ENCODE measurements at places on chromosomes 4 and X.

- no peak for DNase-seq
Observed at GRCh38 chr4:96356591-96357370, 516.9 kb downstream of the PDHA2 start.

GRCh38 chrX:37378404-37378803 lies 29.2 kb downstream of the PRRG1 start:
- DNase-seq, result no peak

DNA sequence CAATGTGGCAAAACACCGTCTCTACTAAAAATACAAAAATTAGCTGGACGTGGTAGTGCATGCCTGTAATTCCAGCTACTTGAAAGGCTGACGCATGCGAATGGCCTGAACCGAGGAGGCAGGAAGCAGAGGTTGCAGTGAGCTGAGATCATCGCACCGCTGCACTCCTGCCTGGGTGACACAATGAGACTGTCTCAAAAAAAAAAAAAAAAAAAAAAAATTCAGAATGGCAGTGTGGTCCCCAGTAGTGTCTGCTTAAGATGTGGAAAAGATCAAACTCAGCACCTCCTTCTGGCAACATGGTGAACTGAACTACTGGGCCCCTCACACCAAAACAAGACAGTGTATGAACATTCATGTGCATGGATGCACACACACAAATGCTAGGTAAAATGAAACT lies 32.2 kb downstream of the SMS start:
- DNase-seq, result peak; percentile 44

GRCh38 chr4:167114416-167114971 lies 119.8 kb downstream of the SPOCK3 start:
- DNase-seq, result no peak

GRCh38 chr4:8293131-8293975 lies 23.8 kb downstream of the HTRA3 start:
- no peak for DNase-seq

DNA sequence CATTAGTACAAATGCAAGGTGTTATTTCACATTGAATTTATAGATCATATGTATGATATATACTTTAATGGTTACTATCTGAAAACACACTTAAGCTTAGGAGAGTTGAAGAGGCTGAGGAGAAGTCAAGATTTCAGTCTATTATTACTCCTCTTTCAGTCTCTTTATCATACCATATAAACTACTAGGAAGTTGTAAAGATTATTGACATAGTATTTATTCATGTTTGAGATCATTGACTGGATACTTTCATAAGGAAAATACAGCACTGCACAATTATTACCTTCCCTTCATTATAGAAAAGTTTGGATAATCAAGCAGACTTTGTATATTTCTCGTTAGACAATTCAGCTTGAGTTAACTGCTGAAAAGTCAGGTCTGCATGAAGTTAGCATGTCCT lies 10.0 kb upstream of the SGMS2 start:
- DNase-seq, result no peak

DNA sequence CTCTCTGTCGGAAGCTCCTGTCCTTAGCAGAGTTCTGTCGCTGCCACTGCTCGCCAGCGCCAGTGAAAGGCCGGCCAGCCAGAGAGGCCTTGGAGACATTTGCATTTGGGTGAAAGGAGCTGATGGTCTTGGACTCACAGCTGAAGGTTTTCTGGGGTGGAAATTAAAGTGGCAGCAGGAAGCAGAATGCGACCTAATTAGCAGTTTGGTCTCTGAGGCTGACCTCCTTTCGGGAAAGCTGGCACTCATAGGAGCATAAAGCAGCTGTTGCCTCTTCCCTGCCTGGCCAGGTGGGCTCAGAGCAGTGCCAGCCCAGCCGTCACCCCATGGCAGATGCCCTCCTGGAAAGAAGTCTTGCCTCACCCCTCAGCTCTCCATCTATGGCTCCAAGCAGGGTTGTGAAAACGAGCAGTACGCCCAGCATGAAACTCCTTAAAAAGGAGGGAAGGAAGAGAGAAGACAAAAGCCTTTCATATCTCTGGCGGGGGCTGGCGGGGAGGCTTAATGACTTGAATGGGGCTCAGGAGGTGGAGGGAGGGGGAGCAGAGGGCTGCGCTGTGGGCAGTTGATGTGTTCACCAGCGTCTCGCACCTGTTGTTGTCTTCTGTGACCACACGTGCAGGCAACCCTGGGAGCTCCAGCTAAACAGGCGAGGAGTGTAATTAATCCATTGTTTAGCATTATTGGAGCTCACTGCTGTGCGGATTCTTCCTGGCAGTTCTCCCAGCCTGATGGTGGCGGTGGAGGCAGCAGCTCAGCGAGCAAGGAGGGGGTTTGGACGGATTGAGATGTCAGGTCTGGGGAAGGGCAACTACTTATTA lies 264.0 kb downstream of the MID1IP1 start:
- DNase-seq, result no peak

GRCh38 chrX:10110316-10110935 lies 46.3 kb upstream of the CLCN4 start:
- DNase-seq, result no peak

GRCh38 chr4:139540161-139540560 lies 15.9 kb downstream of the SETD7 start:
- no peak for DNase-seq

DNA sequence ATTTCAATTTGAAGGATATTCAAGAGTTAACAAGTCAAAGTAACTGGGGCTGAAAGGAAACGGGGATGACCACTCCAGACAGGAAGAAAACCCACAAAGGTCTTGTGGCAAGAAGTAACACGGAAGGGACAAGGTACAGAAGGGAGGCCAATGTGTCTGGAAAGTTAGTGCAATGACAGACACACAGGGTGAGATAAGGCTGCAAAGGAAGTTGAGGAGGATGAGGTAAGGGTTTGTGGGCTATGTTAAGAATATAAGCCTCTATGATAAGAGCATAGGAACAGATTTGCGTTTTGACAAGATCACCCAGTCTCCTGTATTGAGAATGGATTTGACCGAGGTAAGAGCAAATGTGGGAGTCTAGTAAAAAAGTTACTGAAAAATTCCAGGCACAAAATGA lies 21.9 kb upstream of the EMCN start:
- no peak for DNase-seq

DNA sequence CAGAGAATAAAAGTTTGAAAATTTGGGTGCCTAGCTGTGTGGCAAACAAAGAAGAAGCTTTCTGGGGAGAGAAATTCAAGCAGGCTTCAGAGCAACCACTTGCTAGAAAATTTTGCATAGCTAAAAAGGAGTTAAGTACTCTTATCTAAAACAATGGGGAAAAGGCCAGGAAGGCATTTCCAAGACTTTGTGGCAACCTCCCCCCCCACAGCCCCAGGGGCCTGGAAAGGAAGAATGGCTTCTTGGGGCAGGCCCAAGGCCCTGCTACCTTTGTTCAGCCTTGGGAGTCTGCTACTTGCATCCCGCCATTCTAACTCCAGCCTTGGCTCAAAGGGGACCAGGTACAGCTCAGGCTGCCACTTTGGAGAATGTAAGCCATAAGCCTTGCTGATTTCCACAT lies 102.2 kb downstream of the PTCHD1 start:
- no peak for DNase-seq

- DNase-seq, result no peak
Observed at GRCh38 chr4:102826105-102826889, 1.1 kb downstream of the UBE2D3 start.

DNA sequence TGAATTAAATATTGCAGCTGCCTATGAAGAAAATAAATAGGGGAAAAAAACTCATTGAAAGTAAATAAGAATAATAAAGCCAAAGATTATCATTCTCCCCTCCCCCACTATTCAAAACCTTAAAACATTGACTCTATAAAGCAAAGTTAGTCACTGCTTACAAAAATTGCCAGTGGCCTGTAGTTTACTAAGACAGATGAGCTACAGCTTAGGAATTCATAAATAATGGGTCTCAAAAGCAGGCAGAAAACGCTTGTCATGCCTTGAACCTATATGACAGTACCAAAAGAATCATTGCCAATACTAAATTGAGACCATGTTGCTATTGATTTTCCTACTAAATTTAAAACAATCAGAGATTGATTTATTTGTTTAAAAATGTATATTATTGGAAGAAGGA lies 78.9 kb downstream of the SLC10A7 start:
- DNase-seq, result no peak

GRCh38 chr4:147318586-147318985 lies 162.3 kb upstream of the EDNRA start:
- DNase-seq, result no peak

DNA sequence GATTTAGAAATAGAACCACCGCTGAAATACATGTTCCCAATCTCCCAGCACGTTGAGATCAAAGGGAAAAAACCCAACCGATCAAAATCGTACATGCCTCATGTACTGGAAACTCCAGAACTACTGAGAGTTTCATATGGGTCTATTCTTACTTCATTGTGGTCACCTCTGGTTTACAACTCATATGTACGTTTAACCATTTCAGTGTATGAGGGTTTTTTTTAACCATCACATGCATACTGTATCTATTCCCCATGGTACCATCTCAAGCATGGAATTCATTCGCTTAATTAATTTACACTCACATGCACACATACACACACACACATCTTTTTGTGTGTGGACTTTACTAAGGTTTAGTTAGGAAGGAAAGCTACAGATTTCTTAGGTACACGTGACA lies 46.0 kb upstream of the CLNK start:
- no peak for DNase-seq

- DNase-seq, result no peak
Observed at GRCh38 chrX:19566359-19567222, 51.3 kb upstream of the MAP3K15 start.

DNA sequence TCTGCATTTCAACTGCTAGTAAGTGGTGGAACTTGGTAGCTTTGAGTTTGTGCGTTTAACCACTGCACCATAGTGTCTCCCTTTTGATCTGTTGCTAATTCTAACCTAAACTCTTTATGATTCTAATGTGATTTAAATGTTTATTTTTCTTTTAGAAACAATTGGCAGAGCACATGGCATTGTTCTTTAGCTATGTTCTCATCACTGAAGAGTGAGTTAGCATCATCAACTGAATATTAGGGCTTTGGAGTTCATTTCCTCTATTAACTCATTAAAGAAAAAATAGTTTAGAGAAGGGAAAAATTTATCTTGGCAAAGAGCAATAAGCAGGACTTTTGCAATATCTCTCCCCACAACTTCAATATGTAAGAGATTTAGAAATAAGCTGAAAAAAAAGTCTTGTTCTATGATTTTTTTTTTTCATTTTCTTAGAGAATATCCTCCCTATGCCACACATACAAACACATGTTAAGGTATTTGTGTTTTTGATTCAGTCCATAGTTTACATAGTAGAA lies 25.7 kb downstream of the CPEB2 start:
- DNase-seq, result no peak

DNA sequence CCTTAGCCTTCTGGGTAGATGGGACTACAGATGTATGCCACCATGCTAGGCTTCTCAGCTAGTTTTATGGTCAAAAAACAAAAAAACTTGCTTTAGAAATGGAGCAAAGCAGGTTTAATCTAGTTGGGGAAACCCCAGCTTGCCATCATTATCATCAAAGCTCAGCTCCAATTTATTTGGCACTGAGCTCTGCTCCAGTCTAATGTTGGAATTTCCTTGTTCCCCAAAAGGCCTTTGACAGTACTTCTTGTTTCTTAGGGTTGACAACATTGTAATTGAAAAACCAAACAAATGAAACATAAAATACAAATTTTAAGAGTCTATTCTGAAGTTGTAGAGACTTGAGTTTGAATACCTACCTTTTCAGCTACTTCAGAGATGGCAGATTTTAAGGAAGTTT lies 48.0 kb downstream of the MRPL1 start:
- no peak for DNase-seq

- DNase-seq, result no peak
Observed at GRCh38 chr4:86592553-86593249, 1.4 kb upstream of the PTPN13 start.

- no peak for DNase-seq
Observed at GRCh38 chr4:111064342-111064993, 441.6 kb upstream of the PITX2 start.

DNA sequence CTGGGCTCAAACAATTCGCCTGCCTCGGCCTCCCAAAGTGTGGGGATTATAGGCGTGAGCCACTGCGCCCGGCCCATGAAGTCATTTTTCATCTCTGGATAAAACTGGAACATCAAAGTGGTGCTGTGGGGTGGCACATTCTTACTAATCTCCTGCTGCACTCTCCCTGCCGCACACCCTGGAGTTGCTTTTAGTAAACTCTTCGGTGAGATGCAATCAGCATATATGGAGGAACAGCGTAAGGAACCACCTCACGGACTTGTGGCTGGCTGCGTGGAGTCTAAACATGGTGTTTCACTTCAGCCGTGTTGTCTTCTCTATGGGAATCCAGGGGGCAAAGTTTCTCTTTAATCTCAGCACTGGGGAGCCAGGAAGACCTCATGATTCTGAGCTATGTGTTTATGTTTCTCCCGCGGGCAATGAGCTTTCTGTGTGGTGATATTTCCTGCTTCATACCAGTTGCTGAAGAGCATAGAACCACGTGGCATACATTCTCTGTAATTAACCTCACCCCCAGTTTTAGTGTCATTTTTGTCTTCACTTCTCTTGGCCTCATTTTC lies 2.1 kb upstream of the RHOH start:
- peak; percentile 34 for DNase-seq

DNA sequence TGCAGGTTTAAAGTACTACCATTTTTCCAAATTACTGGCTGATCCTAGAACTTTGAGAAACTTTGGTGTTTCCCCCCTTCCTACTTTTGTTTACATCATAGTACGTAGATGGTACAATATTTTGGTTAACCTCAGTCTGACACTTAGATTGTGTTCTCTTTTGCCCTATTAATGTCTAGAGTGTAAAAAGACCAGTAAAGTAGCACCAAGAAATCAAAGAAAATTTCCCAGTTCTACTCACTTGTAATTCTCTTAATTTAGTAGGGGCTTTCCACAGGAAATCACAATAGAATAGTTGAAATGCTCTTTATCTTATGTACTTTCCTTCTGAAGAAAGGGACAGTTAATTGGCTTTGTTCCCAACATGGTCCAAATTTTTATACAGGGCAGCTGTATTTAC lies 51.6 kb downstream of the NFKB1 start:
- no peak for DNase-seq

DNA sequence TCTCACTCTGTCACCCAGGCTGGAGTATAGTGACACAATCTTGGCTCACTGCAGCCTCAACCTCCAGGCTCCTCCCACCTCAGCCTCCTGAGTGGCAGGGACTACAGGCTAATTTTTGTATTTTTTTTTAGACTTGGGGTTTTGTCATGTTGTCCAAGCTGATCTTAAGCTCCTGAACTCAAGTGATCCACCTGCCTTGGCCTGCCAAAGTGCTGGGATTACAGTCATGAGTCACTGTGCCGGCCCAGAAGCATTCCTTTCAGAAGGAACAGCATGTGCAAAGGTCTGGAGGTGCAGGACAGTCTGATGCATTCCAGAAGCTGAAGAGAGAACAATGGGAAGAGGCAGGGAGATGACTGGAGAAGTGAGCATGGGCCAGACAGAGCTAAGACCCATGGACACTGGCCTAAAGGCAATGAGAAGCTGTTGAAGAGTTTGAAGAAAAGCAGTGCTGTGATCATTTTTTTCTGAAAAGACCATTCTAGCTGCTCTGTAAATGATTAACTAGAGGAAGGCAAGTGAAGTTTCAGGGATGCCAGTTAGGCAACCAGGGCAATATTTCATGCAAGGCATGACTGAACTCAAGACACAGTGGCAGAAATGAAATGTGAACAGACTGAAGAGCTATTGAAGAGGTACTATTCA lies 43.2 kb downstream of the MANBA start:
- no peak for DNase-seq
